ENCODE measurements at places on chromosomes 12 and 14.

DNA sequence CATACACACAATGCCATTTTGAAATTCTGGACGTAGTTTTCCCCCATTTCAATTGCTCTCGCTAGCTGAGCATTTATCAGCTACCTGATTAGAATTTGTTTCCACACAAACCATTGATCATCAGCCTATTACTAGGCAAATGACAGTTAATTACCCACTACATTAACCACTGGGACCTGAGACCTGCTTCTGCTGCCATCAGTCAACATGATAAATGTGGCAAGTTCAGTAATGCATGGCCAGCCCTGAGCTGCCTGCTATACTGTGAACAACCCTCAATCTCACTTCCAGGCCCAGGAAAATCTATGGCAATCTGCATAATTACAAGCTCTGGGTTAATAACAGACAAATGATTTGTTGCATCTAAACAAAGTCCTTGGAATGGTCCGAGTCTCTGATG, 43.5 kb downstream of the LMO3 start:
- DNase-seq, result no peak

DNA sequence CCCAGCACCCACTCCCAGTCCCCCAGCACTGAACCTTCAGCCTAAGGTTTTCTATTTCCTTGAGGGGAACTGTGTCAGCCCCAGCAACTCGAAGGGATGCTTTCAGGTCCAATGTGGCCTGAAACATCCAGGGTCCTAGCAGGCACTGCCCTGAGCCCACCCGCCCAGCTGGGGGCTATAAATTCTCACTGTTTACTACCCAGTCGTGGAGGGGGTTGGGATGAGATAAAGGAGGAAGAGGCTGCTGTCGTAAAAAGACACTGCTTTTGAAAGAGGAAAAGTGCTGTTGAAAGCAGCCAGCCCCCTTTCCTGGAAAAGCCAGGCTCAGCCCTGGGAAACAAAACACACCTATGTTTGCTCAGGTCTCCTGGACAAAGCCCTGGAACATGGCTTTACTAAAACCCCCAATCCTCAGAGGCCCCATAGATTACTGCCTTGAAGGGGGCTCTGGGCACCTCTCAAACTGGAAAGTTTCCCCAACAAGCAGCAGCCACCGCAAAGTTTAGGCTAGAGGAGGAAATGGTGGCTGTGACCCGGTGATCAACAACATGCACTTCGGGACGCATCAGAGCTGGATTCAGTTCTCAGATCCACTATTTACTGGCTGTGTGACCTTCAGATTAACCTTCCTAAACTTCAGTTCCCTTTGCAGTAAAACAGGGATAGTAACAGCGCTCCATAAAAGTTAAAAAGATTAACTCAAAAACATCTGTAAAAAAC, 51.0 kb downstream of the ACTN1 start:
- peak; percentile 37 for DNase-seq

DNA sequence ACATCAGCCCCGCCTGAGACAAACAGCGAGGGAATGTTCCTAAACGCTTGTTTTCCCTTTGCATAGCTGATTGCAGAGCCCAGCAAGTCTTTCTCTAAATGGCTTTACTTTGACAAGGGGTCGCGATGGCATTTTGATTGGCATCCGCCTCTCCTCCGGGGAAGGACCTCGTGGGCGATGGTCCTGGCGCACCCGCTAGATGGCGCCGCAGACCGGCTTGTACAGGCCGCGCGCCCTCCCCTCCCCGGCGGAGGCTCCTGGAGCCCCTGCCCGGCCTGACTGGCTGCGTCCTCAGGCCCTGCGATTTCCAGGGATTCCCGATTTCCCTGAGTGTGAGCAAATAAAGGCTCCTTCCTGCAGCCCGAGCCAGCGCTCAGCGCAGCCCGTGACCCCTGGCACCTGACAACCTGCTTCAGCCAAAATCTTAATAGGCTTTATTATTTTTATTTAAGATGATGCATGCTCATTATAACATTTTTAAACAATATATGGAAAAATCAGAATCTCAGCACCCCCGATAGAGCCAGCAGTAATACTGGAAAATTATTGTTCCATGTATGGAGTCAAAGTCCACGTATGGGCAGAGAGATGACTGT, 468.3 kb downstream of the AACS start:
- peak; percentile 68 for DNase-seq

GRCh38 chr12:112855375-112855774, 51.4 kb upstream of the OAS1 start:
- DNase-seq, result no peak

GRCh38 chr14:58864751-58865513, 227.2 kb downstream of the DACT1 start:
- no peak for DNase-seq

Data from kidney (tissue), 22 donors.